ENCODE measurements at places on chromosomes 1 and 21.

DNA sequence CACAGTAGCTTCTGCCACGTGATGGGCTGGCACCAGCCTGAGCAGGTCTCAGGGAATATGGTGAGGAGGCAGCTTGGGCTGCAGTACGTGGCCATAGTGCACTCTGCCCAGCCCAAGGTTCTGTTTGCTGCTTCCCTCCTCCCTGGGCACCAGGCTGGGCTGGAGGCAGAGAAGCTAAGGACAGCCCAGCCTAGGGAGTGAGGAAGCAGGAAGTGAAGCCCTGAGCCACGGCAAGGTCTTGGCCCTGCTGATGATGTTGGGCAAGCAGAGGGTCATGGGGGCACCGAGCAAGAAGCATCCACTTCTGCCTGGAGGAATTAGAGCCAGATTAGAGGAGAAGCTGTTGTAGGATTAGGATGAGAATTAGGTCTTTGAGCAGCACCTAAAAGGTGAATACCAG is 326.7 kb upstream of the VAMP3 start:
- DNase-seq = no peak

DNA sequence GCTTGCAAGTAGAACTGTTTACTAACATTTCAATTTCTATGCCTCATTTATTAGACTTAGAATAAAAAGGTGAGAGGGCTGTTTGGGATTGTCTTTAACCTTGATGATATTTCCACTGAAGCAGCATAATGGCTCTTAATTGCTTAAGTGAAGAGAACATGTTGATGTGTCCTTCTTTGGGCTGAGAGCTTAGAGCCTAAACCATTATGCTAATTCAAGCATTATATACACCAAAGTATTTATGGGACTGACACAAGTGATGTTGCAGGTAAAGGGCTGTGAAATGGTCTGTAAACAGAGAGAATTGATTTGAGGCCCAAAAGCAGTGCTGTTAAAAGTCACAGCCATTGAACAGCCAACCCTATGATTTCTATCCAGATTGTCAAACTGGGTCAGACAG is 113.9 kb downstream of the ATG4C start:
- no peak for DNase-seq

GRCh38 chr1:101253976-101254674 is 17.3 kb downstream of the S1PR1 start:
- no peak for DNase-seq

- peak; percentile 41 for DNase-seq
These were observed 626 bp downstream of the CXADR start for GRCh38 chr21:17513214-17514123.

- no peak for DNase-seq
These were observed 105.5 kb downstream of the TNNI3K start for GRCh38 chr1:74340656-74341055.

- DNase-seq = no peak
These were observed 299.3 kb upstream of the VAMP3 start for GRCh38 chr1:7471836-7472235.

DNA sequence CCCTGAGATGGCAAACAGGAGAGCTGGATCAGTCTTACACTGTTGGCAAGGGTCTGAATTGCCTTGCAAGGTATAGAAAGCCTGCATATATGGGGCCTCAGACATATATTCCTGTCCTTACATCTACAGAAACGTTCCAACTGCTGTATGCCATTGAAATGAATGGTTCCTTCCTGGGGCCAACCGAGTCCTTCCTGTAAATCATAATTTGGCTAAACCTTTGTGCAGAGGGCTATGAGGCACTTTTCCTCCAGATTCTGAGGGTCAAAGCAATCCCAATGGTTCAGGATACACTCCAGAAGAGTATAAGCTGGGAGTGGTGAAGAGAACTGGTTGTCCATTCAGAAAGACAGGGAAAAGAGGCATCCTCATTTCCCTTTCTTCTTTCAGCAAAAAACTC is 190.5 kb downstream of the PTPRC start:
- no peak for DNase-seq

GRCh38 chr1:229132106-229132443 is 138.8 kb upstream of the RAB4A start:
- DNase-seq = no peak

DNA sequence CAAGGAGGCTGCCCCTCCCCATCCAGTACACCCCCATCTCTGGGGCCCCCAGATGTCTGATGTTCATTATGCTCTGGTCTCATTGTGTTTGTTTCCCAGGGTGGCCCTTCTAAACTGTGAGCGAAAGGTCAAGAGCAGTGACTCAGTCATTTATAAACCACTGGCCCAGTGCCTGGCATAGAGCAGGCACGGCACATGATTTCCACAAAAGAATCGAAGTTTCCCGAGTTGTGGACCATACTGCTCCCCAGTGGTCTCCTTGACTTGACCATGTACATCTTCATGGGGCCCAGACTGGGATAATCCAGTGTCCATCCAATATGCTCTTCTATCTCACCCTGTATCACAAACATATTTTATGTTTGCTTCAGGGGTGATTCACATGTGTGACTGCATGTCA is 153.3 kb downstream of the NR5A2 start:
- no peak for DNase-seq

Data from activated CD8-positive, alpha-beta memory T cell treated with anti-CD3 and anti-CD28 coated beads, Interleukin-2, amount 10 ng/mL, durations not matched to agents 7 days and 5 days (primary cell).